ENCODE measurements at places on chromosomes 1 and 21.

DNA sequence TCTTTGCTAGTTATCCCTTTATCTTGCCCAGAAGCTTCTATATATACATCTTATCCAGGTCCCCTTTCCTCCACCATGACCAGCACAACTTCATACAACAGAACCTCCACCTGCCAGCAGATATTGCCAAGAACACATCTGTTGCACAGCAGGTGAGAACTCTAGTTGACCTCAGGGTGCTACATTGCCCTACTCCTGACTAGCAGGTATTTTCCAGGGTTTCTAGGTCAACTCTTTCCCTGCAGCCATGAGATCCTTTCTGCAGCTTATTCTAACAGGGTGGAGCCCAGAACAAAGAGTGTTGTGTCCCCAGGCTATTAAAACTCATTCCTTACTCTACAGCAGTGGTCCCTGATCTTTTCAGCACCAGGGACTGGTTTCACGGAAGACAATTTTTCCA is 319.5 kb downstream of the PRDM2 start:
- DNase-seq = no peak

DNA sequence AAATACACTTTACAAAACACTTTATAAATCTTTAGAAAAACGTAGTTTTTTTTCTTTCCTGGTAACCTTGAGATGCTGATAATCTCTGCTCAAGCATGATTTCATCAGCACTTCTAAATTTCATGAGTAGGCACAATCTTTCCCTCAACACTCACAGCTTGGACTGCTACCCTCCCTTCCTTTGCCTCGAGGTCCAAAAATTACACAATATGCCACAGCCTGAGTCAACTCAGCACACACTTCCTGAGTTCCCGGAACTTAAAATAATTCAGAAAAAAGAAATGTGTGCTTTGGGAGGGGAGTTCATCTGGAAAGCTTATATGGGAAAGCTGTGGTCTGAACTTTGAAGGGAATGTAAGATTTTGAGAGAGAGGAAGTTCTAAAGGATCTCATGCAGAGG is 5.9 kb downstream of the CLCA2 start:
- no peak for DNase-seq

DNA sequence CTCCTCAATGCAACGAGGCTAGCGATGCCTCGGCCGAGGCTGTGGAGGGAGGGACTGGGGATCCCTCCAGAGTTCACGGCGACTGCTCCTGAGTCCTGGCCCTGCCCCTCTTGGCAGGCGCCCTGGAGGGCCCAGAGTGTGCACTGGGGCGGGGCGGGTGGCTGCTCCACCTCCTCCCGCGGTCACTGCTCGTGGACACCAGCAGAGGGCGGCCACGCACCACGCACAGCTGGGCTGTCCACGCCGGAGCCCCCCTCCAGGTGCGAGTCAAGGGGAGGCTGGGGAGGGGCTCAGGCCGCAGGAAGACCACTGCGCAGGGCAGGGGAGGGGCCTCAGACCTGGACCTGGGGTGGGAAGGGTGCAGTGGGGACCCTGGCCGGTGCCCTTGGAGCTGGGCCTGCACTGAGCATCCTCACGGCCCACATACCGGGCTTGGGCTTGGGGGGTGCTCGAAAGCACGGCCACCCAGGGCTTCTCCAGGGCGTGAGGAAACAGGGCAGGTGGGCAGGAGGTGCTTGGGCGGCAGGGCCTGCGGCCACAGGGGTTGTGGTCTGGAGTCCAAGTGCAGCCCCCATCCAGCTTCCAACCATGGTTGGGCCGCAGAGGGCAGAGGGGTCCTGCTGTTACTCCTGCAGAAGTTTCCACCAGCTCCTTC is 20.6 kb upstream of the TTC34 start:
- DNase-seq = no peak

DNA sequence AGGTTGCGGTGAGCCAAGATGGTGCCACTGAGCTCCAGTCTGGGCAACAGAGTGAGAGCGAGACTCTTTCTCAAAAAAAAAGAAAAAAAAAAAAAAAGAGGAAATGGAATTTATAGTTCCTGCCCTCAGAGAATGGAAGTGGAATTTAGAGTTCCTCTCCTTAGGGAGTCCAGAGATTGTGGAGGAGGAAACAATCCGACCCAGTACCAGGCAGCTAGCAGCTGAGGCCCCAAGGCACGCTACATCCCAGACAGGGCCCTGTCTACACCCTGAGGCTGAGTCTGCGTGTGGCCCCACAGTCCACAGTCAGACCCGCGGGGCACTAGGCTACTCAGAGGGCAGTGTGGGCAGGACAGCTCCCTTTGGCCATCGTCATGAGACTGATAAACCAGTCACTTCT is 1.9 kb upstream of the MFN2 start:
- no peak for DNase-seq

DNA sequence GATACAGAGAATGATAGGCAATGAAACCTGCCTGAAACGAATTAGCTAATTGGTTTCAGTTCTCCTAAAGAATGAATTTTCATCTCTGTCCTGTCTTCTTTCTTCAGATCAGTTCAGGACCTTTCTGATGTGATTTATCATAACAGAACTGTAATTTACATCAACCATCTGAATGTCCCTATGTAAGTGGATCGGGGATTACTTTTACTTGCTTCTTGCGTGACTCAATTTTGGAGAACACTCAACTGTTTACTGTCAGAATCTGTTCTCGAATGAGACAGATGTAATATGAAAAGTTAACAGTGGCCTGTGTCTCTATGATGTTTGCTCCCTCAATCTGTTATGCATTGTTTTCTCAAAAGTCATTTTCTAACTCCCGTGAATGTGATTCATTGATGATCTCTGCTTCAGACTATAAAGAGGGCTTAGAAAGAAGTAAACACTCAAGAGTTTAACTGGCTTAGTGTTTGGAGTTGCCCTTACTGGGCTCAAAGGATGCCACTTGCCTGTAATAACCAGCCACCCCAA is 111.0 kb downstream of the GABPA start:
- DNase-seq = no peak

DNA sequence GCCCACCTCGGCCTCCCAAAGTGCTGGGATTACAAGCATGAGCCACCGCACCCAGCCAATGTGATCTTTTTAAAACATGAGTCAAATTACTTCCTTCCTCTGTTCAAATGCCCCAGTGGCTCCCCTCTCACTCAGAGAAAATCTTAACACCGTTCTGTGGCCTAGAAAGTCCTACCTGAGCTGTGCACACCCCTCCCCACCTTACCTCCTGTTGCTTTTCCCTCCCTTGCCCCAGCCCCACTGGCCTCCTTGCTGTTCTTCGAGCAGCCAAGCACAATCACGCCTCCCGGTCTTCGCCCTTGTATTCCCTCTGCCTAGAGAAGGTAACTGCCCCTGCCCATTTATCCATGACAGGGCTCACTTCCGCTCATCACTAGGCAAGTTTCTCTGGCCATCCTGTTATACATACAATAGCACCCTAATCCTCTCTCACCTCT is 62.6 kb upstream of the RPL11 start:
- no peak for DNase-seq

DNA sequence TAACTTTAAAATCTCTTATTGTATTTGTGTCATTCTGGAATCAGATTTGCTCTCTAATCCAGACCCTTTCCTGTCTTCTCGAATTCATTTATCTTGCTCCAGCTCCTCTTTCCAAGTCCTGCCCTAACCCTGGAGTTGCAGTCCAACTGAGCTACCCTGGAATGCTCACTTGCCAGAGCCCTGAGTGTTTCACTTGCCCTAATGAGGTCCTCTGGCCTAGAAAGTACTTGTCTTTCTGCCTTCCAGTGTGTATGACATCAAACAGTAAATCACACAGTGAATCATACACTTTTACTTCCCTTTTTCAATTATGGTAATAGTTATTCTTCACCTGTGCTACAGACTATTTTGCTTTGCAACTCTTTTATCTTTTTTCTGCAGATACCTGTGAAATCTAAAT is 96.9 kb downstream of the NEK7 start:
- no peak for DNase-seq

DNA sequence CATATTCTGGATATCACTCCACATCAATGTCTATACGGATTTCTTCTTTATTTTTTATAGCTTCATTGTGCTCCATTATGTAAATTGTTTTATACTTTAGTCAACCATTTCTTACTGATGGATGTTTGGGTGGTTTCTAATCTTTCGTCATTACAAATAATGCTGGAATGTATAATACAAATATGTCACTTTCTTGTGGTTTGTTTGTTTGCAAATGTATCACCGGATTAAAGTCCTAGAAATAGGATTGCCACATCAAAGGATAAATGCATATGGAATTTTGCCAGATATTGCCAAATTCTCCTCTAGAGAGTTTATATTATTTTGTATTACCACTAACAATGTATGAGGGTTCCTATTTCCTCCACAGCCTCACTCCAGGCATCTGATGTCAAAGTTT is 48.7 kb upstream of the PRDM2 start:
- DNase-seq = no peak

- no peak for DNase-seq
Measured at GRCh38 chr1:30790850-30791778, 33.5 kb upstream of the LAPTM5 start.

DNA sequence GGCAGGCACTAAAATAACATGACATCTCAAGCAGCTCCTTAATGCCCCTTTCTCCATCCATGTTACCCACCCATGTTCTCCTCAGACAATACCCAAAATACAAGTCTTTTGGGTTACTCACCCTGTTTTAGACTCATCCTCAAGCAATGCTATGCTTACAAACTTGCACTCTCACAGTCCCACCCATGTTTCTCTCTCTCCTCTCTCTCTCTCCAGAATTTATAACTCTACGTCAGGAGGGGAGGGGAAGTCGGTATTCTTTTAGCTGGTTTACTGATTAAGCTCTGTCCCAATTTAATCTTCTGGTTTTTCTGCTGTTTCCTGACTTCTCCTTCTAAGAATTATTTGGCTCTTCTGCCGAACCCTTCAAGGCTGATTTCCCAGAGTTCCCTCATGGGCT is 98.0 kb upstream of the NR5A2 start:
- no peak for DNase-seq

GRCh38 chr1:192527950-192528349 is 47.6 kb upstream of the RGS1 start:
- no peak for DNase-seq

- DNase-seq = no peak
Measured at GRCh38 chr1:171740356-171740863, 1.5 kb downstream of the VAMP4 start.

DNA sequence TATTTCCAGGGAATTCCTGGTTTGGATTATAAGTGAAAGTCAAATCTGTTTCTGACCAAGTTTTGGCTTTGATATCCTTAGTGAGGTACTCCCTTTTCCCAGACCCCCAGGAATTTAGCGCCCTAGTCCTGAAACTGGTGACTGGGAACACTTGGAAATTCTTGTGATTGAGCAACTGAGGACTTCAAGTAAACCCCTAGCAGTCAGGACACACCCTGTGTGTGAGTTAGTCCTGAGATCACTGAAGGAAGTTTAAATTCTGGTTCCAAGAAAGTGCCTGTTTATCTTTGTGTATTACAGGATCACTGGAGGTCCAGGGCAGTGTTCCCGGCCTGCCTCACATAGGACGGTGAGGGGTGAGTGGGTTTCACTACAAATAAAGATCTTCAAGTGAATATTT is 95.1 kb upstream of the F3 start:
- no peak for DNase-seq

GRCh38 chr1:220369511-220369910 is 97.3 kb upstream of the RAB3GAP2 start:
- DNase-seq = no peak

DNA sequence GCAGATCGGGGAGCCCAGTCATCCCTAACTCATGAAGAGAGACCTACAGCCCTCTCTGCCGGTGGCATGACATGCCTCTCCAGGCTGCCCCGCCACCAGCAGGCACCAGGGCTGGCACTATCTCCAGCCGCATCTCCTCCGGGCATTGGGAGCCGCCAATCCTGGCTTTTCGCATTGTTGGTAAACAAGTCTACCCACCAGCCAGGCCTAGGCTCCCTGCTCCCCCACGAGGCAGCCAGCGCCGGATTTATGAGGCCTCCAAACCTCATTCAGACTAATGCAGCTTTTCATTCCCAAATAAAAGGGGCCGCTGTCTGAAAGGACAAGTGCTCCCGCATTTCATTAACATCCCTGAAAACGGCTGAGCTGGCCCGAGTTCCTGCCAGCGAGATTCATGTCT is 3.4 kb upstream of the GRIK3 start:
- DNase-seq = no peak

DNA sequence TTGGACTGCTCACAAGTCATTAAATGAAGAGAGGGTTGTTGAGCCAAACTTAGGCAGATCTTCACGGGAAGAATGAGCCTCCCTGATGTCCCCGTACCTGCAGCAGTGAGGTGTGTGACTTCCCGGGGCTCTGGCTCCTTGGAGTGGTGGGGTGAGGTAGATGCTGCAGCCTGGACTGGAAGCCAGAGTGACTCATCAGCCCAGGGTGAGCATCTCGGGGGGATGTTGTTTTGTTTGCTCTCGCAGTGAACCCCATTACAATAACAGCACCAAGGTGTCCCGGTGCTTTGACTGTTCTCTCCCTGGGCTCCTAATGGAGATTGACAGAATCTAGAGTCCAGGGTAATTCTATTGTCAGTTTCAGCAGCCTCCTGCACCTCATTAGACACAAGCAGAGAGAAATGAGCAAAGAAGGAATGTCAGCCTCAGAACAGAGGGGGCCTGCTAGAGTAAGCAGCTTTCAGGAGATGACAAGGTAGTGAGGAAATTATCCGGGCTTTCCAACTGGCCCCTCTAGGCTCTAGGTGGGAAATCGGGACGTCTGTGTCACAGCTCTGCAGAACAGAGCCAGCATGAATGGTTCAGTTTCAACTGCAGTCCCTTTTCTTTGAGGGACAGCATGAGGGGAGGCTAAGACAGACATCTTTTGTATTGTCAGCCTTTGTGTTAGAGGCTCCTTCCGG is 36.0 kb upstream of the LRRN2 start:
- DNase-seq = no peak

GRCh38 chr1:246577720-246578106 is 11.5 kb downstream of the CNST start:
- no peak for DNase-seq

DNA sequence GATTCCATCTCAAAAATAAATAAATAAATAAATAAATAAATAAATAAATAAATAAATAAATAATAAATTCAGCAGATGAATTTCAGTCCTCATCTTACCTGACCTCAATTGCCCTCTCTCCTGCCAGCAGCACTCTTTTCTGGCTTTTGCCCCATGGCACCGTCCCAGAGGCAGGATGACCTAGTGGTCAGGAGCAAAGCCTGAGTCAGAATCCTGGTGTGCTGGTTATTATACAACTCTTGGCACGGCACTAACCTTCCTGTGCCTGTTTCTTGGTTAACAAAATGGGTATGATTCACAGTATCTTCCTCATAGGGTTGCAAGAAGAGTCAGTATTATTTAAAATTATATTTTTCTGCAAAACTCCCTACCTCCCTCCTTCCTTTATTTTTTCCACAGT is 43.0 kb downstream of the NKAIN1 start:
- no peak for DNase-seq

Measured in SHP77 treated with DMSO at 0.1 percent for 48 hours (cell line).